Hepatocyte (in vitro differentiated cells): ENCODE measurements at places on chromosomes 16 and 17. TPM values are rescaled to one million over a fixed set of nuclear protein-coding genes. Genes with fewer than 3 reads are reported as not detected.

ATP2A3 gene
- total RNA-seq, result 2.4 and 4.1 TPM in 2 replicates

CLEC10A gene
- total RNA-seq, result 0.24 and 0.37 TPM in 2 replicates

GDPD1 gene
- 5.0 and 5.3 TPM in 2 replicates for total RNA-seq

IRF8 gene
- total RNA-seq, result 7.2 and 8.4 TPM in 2 replicates

KRT9 gene
- total RNA-seq, result not detected in 2 replicates

GRCh38 chr17:37092071-37092470, 143.3 kb downstream of the AATF start:
- DNase-seq, result peak; percentile 63

DNA sequence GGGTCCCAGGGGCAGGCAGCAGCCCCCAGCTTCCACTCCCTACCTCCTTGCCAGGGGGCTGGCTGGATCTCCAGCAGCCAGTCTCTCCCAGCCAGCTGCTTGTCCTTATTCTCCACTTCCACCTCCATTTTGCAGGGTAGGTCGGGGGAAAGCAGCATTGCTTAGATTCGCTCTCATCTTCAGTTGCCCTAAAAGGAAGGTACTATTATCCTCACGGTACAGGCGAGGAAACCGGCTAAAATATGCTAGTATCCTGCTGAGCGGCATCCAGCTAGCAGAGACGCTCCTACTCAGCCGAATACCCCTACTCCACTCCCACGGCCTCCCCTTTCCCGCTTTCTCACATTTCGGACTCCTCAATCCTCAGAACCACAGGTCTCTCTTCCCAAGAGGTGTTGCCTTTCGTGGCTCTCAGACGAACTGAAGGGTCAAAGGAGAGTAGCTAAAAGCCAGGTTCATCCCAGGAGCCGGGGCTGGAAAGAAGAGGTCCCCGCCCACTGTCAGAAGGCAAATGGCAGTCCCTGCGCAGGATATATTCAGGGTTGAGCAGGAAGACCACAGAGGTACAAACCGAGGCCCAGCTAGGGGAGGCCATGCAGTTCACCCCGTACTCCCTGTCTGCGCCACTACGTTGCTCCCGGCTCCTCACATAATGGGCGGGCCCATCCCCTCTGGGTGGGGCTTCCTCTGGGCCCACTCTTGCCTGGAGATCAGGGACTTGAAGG, 1.7 kb upstream of the RAB11FIP4 start:
- no peak for DNase-seq

GRCh38 chr16:84672276-84673202, 24.2 kb downstream of the KLHL36 start:
- DNase-seq, result peak; percentile 83

GRCh38 chr17:48486557-48486956, 44.3 kb downstream of the HOXB1 start:
- DNase-seq, result peak; percentile 72

DNA sequence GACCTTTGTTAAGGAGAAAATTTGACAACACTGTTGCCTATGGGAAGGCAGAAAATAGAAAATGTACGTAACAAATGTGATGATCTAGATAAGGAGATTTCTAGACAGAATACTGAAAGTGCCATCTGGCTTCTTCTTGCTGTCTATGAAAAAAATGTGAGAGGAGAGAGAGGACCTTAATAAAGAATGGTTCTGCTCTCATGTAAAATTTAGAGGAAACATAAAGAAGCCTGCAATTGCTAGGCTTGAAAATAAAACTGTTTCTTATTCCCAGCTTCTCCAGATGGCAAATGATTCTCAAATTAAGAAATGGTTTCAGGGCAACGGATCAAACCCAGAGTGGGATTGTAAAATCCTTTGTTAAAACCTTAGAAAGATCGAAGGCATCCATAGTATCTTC, 128.5 kb downstream of the CDK5R1 start:
- no peak for DNase-seq

DNA sequence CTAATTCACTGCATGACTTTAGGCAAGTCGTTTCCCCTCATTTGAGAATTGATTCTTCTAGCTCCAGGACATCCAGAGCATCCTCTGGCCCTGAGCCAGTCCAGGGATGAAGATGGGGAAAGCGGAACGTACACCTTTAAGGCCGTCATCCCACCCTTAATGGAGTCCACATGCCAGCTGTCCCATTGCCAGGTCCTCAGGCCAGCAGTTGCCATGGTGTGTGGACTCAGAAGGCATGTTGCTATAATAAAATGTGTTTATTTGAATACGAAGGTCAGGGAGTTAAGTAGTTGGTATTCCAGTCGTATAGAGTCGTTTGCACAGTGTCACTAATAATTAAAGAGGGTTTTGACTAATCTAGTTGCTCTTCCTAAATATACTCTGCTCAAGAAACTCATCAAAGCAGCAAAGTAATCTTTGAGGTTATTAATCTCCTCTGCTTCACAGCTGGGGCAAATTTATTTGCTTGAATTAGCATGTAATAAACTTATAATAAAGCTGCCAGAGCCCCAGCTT, 30.4 kb downstream of the CCDC182 start:
- DNase-seq, result no peak

DNA sequence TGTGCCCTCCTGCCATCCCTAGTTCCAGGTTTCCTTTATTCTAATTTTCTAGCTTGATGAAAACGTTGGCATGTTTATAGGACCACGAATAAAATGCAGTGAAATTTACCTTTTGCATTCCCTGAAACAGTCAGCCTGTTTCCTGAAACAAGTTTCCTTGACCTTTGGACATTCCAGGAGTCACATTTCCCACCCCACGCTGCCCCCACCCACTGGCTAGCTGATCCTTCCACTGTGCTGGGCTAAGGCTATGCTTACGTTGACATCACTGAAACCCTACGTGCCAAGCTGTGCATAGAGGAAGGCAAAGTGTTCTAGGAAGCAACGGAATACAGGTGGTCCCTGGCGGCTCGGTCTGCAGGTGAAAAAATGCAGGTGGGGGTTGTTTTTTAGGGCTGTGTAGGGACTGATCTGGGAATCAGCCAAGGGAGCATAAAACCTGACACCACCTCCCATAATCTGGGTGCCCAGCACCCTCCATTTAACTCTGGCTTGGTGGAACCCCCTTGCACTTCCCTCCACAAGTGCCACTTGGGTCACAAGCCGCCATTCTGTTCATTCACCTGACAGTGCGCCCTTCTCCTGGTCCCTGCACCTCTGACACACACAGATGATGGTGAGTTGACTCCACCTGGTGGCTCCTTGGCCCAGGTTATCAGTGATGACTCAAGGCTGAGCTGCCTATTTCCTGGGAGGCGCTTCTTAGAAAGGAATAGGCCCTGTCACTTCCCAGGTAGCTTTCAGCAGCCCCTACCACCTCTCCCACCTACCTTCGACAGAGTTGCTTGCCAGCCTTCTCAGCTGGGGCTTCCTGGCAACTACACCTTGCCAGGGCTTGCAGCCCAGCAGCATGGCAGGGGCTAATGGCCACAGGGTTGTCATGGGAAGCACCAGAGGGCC, 83.7 kb downstream of the N4BP1 start:
- peak; percentile 84 for DNase-seq

- DNase-seq, result no peak
These were observed 35.8 kb downstream of the PTRH2 start for GRCh38 chr17:59671386-59671785.

GRAP gene
- total RNA-seq, result 1.3 TPM in 1 of 2 replicates, not detected in the other

PRSS53 gene
- total RNA-seq, result 1.5 and 2.2 TPM in 2 replicates
